Mononuclear cell (primary cell): ENCODE measurements at places on chromosomes 16 and 17. TPM values are rescaled to one million over a fixed set of nuclear protein-coding genes. Genes with fewer than 3 reads are reported as not detected.

KRTAP16-1 gene
- total RNA-seq, result 0.21 TPM

SAMD14 gene
- 0.63 TPM for total RNA-seq

CFAP97D1 gene
- total RNA-seq, result not detected

TSPAN10 gene
- total RNA-seq, result 0.10 TPM

HSBP1 gene
- total RNA-seq, result 14.4 TPM

SP6 gene
- 0.21 TPM for total RNA-seq

ZG16B gene
- 1.2 TPM for total RNA-seq

C16orf54 gene
- total RNA-seq, result 87.9 TPM

C17orf50 gene
- total RNA-seq, result not detected

ZNHIT3 gene
- 42.8 TPM for total RNA-seq

BRCA1 gene
- total RNA-seq, result 3.4 TPM

KRT37 gene
- not detected for total RNA-seq

TNS4 gene
- 0.21 TPM for total RNA-seq

TBC1D3C gene
- total RNA-seq, result not detected

IRX5 gene
- total RNA-seq, result 0.21 TPM

AOC2 gene
- 1.5 TPM for total RNA-seq

ABCC3 gene
- 18.1 TPM for total RNA-seq

PNMT gene
- not detected for total RNA-seq

FBXW10B gene
- total RNA-seq, result 0.21 TPM

MILR1 gene
- total RNA-seq, result 29.4 TPM

NPB gene
- 0.10 TPM for total RNA-seq

CES1 gene
- 27.1 TPM for total RNA-seq

OR1A1 gene
- total RNA-seq, result not detected

SPN gene
- total RNA-seq, result 29.7 TPM

CDH15 gene
- total RNA-seq, result not detected

HOXB6 gene
- not detected for total RNA-seq

KCNJ2 gene
- 4.6 TPM for total RNA-seq

ADGRG3 gene
- 1.7 TPM for total RNA-seq

CCDC78 gene
- 1.0 TPM for total RNA-seq

HCRT gene
- not detected for total RNA-seq

RHBDL3 gene
- total RNA-seq, result 0.73 TPM

TBC1D3K gene
- not detected for total RNA-seq

HOXB7 gene
- total RNA-seq, result 0.10 TPM

CBX8 gene
- total RNA-seq, result 1.2 TPM

ZNF750 gene
- not detected for total RNA-seq

IL21R gene
- 21.1 TPM for total RNA-seq

ACE gene
- total RNA-seq, result 1.3 TPM

OR2C1 gene
- not detected for total RNA-seq

KRTAP9-4 gene
- total RNA-seq, result not detected

PRSS36 gene
- 1.2 TPM for total RNA-seq

CLEC18B gene
- not detected for total RNA-seq

HEATR9 gene
- total RNA-seq, result 0.63 TPM
